ENCODE measurements at places on chromosomes 1 and 21.

GRCh38 chr1:25703671-25704266 is 87.2 kb downstream of the MAN1C1 start:
- DNase-seq = no peak

GRCh38 chr21:42388740-42389448 is 7.0 kb downstream of the TMPRSS3 start:
- no peak for DNase-seq

- no peak for DNase-seq
Measured at GRCh38 chr1:189431447-189431846, 1046.2 kb downstream of the BRINP3 start.

- no peak for DNase-seq
Measured at GRCh38 chr1:72896256-72896655, 613.9 kb upstream of the NEGR1 start.

- no peak for DNase-seq
Measured at GRCh38 chr1:3380469-3380868, 74.0 kb upstream of the ARHGEF16 start.

Data from amygdala (tissue), 56 donors.